T follicular helper cell (primary cell): ENCODE measurements at places on chromosomes 3 and 15.

DNA sequence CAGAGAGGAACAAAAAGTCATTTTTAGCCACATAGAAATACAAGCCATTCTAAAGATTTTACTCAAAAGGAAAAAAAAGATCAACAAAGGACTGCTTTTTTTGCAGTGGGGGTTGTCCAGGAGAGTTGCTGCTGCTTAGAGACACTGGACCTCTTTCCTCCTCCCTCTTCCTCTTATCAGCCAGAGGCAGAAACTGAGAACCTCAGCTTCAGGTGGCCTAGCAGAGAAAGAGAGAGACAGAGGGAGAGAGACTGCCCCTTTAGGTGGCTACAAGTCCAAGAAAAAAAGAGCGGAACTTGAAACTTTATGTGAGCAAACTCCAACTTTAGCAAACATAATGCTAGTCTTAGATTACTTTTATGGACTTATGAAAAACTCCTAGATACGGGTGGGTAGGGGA, 54.2 kb downstream of the NPAP1 start:
- no peak for DNase-seq

DNA sequence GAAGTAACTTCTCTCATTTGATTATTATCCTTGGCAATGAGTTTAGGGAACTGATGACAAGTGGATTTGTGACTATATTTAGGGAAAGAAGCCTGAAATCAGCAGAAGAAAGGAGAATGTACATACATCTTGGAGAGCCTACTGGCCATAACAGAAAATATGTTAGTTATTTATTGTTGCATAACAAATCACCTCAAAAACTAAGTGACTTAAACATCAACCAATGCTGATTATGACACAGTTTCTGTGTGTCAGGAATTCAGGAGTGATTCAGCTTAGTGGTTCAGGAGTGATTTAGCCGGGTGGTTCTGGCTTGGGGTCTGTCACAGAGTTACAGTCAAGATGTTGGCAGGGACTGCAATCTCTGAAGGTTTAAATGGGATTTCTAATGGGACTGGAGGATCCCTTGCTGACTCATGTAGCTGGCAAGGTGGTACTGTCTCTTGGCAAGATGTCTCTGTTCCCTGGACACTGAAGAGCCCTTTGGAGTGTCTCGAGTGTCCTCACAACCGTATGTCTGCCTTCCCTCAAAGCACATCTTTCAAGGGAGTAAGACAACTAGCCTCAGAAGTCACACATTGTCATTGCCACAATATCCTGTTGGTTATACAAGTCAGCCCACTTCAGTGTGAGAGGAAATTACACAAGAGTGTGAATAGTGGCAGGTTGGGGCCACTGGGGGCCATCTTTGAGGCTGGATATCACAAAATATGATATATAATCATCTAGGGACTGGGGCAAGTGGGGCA, 248.9 kb downstream of the SV2B start:
- no peak for DNase-seq

- no peak for DNase-seq
Observed at GRCh38 chr3:51568036-51568435, 29.5 kb downstream of the RAD54L2 start.

- no peak for DNase-seq
Observed at GRCh38 chr15:66654739-66655375, 47.2 kb upstream of the SMAD6 start.

- DNase-seq, result no peak
Observed at GRCh38 chr3:420584-420983, 224.0 kb downstream of the CHL1 start.

GRCh38 chr3:134144694-134145093, 106.0 kb downstream of the RYK start:
- DNase-seq, result no peak

- DNase-seq, result no peak
Observed at GRCh38 chr3:34947834-34948233, 691.5 kb upstream of the ARPP21 start.
